ENCODE measurements at places on chromosomes 5 and 9.

DNA sequence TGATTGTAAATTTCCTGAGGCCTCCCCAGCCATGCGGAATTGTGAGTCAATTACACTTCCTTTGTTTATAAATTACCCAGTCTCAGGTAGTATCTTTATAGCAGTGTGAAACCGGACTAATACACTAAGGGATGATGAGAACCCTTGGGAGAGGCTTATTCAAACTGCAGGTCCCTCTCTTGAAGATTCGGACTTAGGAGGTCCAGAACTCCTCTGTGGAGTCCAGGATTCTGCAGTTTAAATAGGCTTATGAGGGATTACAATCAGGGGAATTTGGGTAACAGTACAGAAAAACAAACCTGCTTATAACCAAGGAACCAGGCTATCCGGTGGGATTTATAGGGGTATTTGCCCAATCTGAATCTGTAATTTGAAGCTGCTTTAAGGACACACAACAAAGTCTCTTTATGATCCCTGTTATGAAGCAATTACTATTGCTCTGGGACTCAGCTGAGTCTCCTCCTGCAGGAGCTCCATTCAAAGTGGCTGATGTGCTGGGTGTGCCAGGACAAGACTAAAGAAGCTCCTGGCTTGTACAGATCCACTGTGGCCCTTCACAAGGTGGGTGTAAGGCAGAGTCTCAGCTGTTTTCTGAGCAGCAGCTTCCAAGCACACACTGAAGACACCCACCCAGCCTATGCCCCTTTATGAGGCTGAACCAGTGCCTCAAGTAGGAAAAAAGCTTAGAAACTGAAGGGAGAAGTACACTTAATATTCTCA lies 41.8 kb upstream of the LHFPL2 start:
- DNase-seq, result no peak

DNA sequence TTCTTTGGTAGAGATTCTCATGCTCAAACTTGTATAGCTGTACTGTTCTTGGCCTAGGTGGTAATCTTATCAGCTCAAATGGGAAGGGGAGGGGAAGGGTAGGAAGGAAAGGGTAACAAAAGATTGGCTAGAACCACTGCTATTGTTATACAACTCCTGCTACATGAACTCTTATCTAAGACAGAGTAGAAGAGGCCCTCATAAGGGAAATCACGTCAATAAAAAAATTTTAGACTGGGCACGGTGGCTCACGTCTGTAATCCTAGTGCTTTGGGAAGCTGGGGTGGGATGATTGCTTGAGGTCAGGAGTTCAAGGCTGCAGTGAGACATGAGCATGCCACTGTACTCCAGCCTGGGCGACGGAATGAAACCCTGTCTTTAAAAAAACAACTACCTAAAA lies 15.9 kb downstream of the STOM start:
- no peak for DNase-seq

GRCh38 chr9:135146766-135147473 lies 59.5 kb downstream of the OLFM1 start:
- DNase-seq, result no peak

DNA sequence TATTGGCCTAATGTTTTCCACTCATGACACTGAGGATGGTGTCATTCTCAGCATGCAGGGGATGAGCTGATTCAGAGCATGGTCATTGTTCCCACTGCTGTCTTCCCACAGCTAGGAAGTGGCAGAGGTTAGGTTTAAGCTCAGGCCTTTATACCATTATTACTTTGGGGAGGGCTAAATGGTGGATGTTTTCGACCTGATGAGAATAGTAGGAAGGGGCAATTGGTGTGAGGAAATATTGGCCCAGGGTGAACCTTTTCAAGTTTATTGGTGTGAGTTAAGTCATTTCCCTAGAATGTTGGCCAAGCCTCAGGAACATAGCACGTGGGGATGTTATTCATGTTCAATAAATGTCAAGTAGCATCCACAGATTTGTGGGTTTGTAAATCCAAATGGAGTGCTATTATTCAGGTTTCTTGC lies 59.6 kb downstream of the ARHGAP26 start:
- no peak for DNase-seq

DNA sequence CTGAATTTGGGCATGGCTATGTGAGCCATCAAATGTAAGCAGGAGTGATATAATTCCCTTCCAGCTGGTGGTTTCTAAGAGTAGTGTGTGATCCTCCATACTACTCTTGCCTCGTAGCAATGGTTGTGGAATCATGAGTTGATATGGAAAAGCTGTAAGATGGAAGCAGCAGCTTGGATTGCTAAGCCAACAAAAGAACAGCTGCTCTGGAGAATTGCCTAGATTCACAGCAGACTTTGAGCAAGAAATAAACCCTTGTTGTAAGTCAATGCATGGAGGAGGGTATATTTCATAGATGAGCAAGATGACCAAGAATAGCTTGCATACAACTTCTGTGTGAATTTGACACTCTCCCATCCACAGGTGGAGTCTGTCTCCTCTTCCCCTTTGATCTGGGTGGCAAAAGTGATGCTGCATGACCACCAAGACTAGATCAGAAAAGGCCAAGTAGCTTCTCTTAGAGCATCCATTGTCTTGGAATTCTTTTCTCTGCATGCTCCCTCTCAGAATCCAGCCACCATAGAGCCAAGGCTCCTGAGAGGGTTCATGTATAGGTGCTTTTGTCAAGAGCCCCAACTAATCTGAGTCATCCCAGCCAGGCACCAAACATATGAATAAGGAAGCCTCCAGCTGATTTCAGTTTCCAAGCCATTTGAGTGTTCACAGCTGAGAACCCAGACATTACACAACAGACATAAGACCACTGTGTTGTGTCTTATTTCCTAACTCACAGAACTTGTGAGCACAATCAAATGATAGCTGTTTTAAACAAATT lies 79.0 kb downstream of the PRLR start:
- no peak for DNase-seq

DNA sequence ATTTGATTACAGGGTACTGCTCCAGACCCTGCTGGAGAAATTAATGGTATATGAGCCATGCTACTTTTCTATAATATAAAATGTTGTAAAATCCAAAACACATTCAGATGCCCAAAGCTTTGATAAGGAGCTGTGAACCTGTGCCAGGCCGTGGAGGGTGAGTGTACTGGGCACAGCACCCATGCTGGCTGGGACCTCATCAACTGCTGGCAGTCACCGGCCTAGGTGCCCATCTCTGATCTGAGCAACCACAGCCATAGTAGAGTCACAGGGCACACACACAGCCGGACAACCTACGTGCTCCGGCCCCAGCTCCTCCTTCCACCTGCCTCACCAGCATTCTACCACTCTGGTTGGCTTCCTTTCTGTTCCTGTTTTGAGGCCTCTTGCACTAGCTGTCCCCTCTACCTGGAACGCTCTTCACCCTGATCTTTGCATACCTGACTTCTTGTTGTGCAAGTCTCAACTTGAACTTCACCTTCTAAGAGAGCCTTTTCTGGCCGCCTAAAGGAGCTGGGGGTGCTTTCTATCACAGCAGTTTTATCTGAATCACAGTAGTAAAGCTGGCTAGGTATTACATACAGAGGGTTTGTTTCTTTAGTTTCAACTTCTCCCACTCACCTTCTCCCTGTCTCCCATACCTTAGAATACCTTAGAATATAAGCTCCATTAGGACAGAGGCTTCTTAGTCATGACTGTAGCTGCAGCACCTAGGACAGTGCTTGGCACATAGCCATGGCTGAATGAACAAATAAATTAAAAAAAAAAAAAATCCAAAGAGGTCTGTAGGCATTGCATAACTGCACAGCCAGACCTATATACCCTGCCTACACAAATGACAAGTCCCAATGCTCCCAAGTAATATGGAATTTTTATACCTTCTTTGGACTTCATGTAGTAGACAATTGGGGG lies 51.7 kb downstream of the MED27 start:
- no peak for DNase-seq

Data from T1000 (cell line).